ENCODE measurements at places on chromosomes 5 and 9.

DNA sequence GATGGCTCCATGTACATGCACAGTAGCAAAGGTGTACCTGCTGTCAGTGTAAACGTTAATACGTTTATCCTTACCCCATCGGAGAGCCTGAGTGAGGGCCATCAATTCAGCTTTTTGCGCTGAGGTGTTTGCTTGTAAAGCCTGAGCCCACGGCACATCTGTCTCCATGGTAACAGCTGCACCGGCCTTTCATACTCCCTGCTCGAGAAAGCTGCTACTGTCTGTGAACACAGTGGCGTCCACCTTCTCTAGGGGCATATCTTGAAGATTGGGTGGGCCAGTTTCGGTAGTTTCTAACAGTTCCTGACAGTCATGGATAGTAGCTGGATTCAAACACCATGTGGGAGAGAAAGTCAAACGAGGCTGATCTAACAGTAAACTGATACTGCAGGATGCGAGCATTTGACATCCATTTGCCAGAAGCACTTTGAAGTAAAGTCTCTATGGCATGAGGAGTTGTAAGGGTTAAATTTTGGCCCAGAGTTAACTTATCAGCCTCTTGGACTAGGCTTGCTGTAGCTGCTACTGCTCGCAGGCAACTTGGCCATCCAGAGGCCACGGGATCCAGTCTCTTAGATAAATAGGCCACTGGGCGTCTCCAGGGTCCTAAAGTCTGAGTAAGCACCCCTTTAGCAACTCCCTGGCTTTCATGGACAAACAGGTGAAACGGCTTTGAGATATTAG is 21.0 kb upstream of the RHOBTB3 start:
- no peak for DNase-seq

DNA sequence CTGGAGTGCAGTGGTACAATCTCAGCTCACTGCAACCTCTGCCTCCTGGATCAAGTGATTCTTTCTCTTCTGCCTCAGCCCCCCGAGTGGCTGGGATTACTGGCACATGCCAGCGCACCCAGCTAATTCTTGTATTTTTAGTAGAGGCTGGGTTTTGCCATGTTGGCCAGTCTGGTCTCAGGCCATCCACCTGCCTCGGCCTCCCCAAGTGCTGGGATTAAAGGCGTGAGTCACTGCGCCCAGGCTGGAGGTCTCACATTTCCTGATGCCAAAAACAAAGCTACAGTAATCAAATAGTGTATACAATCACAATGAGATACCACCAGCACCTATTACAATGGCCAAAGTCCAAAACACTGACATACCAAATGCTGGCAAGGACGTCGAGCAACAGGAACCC is 51.1 kb downstream of the TTLL11 start:
- no peak for DNase-seq

GRCh38 chr9:79431019-79431679 is 140.6 kb upstream of the TLE4 start:
- no peak for DNase-seq

- no peak for DNase-seq
These were observed at the start of gene PRRT1B for GRCh38 chr9:131545003-131545785. TSS of gene PRRT1B (plus strand) at chr9:131545523. CDS start at chr9:131545616, 93 bp downstream.

GRCh38 chr5:117188211-117188610 is 613.6 kb upstream of the SEMA6A start:
- DNase-seq: no peak

- DNase-seq: no peak
These were observed 563.9 kb upstream of the CLINT1 start for GRCh38 chr5:158422653-158423515.

DNA sequence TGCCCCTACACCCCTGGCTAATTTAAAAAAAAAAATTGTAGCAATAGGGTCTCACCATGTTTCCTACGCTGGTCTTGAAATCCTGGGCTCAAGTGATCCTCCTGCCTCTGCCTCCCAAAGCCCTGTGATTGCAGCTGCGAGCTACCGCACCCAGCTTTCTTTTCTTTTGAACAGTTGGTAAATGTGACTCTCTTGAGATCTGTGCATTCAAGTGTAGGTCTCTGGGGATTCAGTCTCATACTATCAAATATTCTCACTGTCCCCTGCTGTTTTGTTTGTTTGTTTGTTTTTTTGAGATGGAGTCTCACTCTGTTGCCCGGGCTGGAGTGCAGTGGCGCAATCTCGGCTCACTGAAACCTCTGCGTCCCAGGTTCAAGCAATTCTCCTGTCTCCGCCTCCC is 42.3 kb upstream of the CXXC5 start:
- DNase-seq: no peak

DNA sequence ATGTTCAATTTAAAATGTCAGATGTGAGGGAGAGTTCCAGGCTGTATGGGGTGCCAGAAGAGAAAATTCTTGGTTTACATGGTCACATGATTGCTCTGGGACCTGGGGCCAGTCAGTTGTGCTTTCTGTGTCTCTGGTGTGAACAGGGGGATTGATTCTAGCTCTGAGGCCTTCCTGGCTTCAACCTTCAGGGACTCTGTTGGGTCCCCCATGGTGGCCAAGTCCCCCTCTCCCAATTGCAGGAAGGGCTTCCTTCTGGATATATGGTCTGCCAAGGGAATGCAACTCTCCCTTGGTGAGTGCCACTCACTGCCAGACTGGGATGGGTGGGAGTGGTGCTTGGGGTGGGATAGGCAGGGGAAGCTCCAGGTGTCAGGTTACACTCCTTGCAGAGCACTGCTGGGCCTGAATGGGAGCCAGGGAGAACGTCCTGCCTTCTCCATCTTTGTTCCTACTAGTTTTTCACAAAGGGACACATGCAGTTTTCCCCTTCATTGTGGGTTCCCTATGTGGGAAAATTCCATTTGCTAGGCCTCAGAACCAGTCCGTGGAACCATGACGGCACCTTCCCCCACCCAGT is 153.2 kb downstream of the MELK start:
- no peak for DNase-seq

GRCh38 chr5:77379558-77380061 is 112.5 kb downstream of the WDR41 start:
- DNase-seq: peak; percentile 24

DNA sequence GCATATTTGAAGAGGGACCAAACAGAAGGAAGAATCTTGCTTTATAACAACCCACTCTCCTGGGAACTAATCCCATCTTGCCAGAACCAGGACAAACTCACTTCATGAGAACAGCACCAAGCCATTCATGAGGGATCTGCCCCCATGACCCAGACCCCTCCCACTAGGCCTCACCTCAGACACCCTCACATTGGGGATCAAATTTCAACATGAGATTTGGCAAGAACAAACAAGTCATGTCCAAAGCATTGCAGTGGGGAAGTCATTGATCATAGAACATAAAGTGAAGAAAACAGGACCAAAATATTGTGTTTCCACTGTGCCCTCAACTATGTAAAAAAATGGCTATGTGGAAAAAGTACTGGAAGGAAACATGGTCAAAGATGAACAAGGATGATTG is 43.9 kb downstream of the MAP1B start:
- DNase-seq: no peak

DNA sequence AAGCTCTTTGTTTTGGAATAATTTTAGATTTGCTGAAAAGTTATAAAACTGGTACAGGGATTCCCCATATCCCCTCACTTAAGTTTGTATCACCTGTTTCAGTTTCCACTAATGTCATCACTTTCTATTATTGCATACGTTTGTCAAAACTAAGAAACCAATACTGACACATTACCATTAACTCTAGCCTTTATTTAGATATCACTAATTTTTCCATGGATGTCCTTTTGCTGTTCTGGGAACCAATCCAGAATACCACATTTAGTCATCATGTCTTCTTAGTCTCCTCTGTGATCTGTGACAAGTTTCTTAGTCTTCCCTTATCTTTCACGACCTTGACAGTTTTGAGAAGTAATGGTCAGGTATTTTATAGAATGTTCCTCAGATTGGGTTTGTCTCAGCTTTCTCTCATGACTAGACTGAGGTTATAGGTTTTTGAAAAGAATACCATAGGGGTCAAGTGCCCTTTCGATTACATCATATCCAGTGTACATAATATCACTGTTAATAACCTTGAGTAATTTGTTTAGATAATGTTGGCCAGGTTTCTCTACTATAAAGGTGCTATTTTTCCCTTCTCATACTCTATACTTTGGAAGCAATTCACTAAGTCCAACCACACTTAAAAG is 51.9 kb upstream of the NMUR2 start:
- DNase-seq: no peak

DNA sequence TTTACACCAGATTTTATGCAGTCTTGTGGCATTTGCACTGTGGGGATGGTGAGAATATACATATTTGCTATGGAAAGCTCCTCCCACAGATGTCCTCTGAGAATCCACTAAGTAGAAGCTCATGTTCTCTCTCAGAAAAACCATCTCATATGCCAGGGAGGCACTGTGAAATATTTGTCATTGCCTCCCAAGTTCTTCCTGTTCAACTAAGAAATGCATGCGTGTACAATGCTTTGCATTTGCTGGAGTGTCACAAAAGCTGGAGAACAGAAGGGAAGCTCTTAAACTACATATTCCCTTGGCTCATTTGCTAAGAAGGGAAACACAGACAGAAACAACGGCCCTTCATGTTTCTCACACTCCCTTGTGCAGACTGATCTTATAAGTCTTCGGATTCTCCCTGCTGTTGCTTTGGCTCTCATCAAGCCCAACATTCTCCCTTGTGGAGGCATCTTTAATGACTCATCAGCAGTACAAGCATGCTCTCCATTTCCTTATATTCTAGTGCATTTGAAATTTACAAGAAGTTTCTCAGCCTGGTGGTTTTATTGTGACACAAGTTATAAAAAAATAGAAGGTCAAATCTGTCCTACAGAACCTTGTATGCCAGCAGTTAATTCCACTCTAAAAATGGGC is 220.6 kb downstream of the TRIM36 start:
- DNase-seq: no peak

DNA sequence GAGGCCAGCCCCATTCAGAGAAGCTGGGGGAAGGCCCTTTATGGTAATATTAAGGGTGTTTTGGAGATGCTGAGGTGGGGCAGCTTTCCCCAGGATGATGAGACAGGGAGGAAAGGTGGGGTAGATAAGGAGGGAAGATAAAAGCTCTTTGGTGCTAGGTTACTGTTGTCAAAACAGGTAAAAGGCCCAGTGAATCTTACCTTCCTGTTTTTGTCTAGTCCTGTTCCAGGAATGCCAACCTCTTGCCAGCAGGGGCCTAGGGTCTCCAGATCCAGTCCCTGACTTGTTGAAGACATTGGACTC is 797 bp upstream of the CCL27 start:
- DNase-seq: peak; percentile 53

DNA sequence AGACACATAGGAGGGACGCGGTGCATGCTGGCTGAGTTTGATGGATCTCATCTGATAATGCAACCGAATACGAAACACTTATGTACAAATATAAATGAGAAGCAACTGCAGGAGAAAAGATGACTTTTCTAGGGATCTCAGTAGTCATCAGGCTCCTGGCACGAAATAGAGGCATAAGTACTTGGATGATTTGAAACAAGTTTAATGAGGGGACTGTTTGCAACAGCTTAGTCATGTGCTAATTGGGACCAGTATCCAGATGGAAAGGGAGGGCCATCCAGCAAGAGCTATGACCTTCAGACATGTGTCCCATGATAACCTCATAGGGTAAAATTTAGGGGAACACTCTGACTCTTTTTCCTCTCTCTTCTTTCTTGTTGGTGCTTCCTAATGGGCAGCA is 123.0 kb downstream of the EGFLAM start:
- DNase-seq: no peak

DNA sequence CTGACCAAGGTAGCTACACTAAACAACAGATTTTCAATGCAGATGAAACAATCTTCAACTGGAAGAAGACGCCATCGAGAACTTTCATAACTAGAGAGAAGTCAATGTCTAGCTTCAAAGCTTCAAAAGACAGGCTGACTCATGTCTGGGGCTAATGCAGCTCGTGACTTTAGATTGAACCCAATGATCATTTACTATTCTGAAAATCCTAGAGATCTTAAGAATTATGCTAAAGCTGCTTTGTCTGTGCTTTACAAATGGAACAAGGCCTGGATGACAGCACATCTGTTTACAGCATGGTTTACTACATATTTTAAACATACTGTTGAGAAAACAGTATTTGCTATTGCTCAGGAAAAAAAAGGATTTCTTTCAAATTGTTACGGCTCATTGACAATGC is 54.9 kb downstream of the RICTOR start:
- no peak for DNase-seq

- no peak for DNase-seq
These were observed 19.9 kb downstream of the GPX3 start for GRCh38 chr5:151040211-151040747.

DNA sequence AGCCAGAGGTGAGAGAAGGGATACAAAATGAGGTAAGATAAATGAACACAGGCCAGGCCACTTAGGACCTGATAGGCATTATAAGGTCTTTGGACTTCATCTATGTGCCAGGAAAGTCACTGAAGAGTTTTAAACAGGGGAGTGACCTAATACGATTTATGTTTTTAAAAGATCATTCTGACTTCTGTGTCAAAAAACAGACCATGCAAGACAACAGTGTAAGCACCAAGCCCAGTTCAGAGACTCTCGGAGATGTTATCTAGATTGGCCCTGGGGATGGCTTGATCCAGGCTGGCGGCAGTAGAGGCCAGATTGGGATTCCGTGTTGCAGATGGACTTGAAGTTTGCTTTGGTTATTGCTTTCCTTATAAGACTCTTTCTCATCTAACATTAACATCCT is 43.0 kb upstream of the DPYSL3 start:
- no peak for DNase-seq

DNA sequence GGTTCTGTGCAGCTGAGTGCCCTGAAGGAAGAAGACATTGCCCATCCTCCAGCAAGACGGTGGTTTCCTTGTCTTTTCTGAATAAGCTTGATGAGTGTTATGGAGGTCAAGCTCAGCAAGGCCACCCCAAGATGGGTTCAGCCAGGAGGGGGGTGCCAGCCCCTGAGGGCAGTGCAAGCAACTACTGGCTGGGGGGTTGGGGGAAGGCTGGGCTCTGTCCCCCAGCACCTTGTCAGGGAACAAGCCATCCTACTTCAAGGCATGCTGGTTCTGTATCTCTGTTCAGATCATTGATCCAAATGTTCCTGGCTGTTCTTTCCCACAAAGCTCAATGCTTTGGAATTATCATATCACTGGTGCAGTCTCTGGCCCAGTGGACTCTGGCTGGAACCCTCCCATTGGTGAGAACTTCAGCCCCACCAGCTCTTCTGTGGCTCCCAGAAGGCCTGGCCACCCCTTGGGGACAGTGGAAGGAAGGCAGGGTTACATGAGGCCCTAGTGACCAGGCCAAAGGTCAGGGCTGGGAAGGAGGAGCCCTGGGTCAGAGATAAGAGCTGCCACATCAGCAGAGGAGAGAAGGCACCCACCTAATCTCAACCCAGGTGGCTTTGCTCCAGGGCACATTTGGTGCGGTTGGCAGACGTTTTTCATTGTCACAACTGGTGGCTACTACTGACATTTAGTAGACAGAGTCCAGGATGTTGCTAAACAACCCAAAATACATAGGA is 280.2 kb downstream of the IRX2 start:
- no peak for DNase-seq

GRCh38 chr5:124436294-124436693 is 310.1 kb downstream of the ZNF608 start:
- no peak for DNase-seq
